ENCODE measurements at places on chromosomes 1 and 21.

- DNase-seq, result no peak
Observed at GRCh38 chr1:161824618-161825017, 58.5 kb downstream of the ATF6 start.

DNA sequence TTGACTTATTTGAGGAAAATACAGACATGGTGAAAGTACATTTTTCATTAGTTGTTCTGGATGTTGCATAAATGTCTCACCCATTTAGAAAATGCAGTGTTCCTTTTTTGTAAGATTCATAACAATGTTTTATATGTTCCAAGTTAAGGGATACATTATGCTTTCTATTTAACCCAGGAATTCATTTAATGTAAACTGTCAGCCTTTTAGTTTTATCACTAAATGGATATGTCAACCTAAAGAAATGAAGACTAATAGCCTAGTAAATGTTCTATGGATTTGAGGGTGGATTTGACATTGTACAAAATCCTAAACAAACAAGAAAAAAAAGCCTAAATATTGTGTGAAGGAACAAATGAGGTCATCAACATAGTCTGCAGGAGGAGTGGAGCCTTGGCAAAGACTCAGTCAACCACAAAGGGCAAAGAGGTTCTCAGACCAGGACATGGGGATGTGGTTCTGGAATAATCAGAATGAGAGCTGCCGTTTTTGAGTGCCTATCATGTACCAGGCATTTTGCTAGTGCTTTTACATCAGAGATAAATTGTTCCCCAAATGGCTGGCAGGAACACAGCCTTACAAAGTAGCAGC, 8.8 kb upstream of the INSL5 start:
- no peak for DNase-seq

GRCh38 chr1:228263636-228264035, 55.8 kb downstream of the OBSCN start:
- DNase-seq, result no peak

GRCh38 chr1:158011714-158012113, 18.3 kb downstream of the KIRREL1 start:
- DNase-seq, result no peak

- DNase-seq, result no peak
Observed at GRCh38 chr1:23719162-23719820, 24.0 kb upstream of the ELOA start.

Measured in GM20000 (cell line).